D721Med (cell line): ENCODE measurements at places on chromosomes 11 and 22.

GRCh38 chr22:32699001-32699582 is 102.4 kb upstream of the TIMP3 start:
- DNase-seq: no peak

DNA sequence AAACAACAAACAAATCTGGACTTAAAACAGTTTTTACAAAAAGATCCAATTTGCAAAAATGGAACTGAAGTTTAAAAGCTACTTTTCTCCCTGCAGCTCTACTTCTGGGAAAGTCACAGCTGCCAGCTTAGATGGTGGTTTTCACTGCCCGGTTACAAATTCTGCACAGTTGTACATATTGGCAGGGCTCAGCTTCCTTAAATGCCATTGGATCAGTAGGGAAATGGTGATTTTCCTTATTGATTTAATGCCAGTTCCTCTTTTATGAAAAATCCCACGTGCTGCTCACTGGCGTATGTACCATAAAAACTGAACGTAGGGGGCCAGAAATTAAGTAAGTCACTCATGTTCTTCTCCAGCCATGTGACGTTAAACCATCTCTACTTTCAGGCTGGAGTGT is 22.8 kb downstream of the GRAP2 start:
- no peak for DNase-seq

- DNase-seq: no peak
Measured at GRCh38 chr11:9839550-9839949, 175.7 kb downstream of the SWAP70 start.

DNA sequence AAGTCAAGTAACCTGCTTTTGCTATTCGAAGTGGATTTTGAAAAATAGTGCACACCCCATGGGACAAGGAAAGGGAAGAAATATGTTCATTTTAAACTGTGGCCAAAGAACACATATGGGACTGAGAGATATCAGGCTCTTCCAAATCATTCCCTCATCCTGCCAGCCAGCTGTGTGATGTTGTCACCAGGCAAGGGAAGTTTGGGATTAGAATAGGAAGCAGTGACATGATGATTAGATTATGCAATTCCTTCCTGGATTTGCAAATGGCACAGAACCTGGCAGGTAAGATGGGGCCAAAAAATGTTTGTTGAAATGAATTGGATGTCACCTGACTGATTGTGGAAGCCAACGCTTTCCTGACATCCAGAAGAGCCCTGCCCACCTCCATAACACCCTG is 4.9 kb upstream of the SCN3B start:
- no peak for DNase-seq

DNA sequence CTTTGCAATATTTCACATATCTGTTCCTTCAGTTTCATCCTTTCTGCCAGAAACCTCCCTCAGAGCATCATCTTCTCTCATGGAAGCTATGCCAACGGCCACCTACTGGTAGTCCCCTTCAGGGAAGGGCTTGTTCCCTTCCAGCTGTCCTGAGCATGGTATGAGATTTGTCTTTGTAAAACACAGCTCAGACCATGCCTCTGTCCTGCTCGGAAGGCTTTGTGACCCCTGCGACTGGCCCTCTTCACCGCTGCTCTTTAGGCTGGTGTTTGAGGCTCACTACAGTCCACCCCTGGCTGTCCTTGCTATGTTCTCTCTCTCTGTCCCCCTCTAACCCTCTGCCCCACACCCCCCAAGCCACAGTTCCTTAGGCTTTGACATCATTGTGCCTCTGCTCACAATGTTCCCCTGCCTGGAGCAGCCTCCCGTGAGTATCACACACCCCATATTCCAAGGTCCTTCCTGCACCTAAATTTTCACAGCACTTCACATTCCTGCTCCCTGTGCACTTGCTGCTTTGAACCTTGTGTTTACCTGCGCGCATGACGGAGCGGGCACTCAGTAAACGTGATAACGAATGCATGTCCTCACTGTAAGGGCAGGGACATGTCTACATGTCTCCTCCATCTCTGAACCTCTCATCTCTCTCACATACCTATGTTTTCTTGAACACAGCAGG is 24.0 kb upstream of the ACER3 start:
- DNase-seq: no peak

- DNase-seq: no peak
Measured at GRCh38 chr11:82007521-82007920, 726.1 kb downstream of the FAM181B start.

- DNase-seq: no peak
Measured at GRCh38 chr11:126165757-126166156, 45.7 kb downstream of the RPUSD4 start.

DNA sequence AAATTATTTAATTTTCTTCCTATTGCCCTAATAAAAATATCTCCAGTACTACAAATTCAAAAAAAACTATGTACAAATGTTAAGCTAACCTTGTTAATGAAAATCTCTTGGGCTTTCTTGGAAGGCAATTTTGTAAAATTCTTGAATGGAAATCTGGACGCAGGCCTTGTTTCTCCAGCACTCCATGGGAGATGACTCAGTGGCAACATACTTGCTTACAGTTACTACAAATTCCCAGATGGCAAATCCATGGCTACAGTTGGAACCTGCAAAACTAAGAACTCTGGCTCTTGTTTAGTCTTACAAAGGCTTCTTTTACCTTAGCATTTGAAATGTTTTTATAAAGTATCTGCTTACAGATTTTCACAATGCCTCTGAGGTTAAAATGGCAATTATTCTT is 725.2 kb downstream of the DLG2 start:
- DNase-seq: no peak

DNA sequence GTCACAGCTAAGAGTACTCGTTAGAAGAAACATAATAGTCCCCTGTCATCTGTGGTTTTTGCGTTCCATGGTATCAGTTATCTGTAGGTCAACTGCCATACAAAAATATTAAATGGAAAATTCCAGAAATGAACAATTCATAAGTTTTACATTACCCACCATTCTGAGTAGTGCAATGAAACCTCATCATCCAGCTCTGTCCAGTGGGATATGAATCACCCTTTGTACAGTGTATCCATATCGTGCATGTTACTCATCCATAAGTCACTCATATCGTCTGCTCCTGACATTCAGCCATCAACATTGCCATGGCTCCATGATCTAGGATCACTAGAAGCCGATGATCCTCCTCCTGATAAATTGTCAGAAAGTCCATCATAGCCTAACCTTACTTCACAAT is 174.9 kb upstream of the C11orf87 start:
- DNase-seq: no peak

DNA sequence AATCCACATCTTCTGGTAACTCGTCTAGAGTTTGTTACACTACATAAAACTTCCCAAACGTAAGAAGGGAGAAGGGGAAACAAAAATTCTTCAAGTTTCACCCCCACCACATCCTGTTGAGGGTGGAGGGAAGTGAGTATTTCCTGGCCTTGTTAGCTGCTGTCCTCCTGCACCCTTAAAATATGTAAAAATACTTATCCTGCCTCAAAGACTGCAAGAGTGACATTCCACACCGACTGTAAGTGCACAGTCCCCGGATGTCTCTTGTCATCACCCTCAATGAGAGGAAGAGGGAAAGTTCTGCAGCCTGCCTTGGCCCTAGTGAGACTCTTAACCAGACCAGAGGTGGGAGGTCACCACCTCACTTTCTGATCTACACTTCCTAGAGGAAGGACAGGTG is 3.3 kb downstream of the TMEM121B start:
- no peak for DNase-seq

DNA sequence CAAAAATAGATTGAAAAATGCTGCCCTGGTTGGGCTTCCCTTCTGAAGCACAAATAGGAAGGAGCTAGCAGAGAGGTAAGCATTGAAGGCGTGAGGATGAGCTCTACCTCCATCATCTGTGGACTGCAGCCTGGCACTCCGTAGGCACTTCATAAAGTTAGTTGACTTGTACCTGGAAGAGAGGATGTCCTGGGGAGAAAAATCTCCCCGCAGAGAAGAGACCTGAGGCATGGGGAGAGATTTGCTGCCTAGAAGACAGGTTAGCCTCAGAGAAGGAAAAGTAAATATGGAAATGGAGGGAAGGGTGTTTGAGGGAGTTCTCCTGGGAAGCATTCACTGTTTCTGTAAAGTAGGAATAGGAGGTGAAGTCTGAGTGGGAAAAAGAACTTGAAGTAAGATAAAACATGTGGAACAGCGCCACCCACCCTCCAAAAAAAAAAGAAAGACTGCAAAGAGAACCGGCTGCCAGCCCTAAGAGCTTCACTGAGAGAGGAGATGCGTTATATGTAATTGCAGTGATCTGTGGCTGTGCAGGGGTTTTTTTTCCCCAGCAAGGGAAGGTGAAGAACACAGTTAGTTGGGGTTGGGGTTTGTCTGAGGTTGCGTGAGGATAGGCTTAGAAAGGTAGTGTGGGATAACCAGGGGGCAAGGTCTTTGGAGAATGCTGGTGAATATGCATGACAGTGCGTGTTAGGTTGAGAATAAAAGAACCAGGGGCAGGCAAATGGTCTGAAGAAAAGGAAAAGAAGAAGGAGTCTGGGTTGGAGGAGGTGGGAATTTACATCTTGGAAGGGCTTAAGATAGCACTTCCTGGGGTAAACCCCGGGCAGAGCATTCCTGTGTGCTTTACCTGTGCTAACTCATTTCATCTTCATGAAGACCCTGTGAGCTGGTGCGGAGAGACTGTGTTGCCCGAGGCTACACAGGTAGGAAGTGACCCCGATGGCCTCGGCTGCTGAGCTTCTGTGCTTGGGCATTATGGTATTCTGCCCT is 16.0 kb downstream of the TNRC6B start:
- DNase-seq: no peak

DNA sequence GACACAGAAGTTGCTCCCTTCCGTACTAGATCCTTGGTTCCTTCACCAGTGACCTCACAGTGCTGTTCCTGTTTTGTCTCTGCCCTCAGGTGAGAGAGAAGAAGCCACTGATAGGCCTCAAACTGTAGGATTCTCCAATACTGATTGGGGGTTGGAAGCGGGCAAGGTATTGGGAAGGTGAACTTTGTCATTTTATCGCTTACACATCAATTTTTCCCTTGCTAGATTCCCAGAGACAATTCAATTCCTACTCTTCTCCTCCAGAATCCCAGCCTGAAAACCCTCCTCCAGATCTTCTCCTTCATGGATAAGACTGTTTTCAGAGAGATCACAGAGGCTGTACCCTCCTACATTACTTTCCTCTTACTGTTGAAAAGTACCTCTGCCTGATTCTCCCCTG is 9.4 kb upstream of the OR2D3 start:
- no peak for DNase-seq

GRCh38 chr22:27670701-27671412 is 130.7 kb downstream of the MN1 start:
- DNase-seq: no peak

GRCh38 chr11:4511282-4512245 is 29.1 kb downstream of the OR52K1 start:
- DNase-seq: no peak

DNA sequence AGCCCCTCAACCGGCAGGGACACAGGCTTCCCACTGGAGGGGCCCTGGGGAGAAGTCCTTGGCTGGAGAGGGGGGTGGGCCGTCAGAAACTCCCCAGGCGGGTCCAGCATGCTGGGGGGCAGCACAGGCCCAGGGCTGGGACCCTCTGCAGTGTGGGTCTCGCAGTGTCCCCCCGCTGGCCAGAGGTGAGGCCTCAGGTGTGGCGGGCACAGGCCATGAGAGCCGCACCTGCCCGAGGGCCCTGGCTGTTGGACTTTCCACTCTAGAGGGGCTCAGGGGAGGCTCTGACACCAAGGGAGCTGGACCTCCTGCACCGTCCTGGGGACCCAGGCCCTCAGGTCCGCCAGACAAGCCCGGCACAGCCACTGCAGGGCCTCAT is 10.7 kb upstream of the PIM3 start:
- no peak for DNase-seq

DNA sequence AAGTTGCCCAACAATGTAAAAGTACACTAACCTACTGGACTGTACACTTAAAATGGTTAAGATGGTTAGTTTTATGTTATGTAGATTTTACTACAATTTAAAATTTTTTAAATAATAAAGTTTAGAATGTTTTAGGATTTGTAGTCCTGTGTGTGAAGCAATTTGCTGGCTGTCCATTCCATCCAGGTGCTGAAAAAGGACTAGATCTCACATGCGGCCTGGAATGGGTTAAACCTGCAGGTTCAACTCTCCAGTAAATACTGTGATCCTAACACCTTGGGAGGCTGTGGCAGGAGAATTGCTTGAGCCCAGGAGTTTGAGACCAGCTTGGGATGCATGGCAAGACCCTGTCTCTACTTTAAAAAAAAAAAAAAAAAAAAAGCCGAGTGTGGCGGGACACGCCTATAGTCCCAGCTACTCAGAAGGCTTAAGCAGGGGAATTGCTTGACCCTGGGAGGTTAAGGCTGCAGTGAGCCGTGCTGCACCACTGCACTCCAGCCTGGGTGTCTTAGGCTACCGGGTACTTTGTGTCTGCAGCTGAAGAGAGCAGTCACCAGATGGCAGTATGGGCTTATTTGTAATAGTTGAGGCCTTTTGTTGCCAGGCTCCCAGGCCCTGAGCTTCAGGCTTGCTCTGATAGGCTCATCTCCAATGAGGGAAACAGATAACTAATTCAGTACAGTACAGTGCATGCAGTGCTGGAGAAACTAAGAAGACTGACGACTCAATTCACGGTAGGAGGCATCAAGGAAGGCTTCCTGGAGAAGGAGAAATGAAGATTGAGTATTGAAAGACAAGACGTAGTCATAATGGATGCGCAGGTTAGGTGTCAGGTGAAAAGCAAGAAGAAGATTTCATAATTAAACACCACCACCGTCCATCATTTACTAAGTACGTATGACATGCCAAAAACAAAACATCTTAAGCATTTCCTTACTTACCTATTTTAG is 64.7 kb upstream of the ASPHD2 start:
- no peak for DNase-seq

DNA sequence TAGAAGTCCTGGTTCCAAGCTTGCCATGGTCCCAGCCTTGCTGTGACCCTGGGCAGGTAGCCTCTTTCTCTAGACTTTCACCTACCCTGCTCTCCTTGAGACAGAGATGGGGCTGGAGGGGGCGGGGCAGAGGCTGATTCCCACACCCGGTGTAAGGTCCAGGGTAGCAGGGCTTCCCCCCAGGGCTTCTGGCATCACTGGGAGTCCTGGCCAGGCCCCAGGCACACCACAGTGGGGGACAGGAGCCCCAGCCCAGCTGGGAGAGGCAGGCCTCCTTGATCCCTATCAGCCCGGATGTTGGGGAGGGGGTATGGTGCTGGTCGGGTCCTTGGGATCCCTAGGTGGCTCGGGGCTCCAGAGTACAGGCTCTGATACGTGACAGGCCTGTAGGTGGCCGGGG is 1.7 kb upstream of the NUDT8 start:
- DNase-seq: no peak

- DNase-seq: no peak
Measured at GRCh38 chr11:57646194-57646798, 3.4 kb downstream of the YPEL4 start.
